Foreskin keratinocyte (primary cell): ENCODE measurements at places on chromosomes 1 and 21. TPM values are rescaled to one million over a fixed set of nuclear protein-coding genes. Genes with fewer than 3 reads are reported as not detected.

The DSCAM gene
- total RNA-seq: 7.6 and 8.5 TPM in 2 replicates

The GPR161 gene
- 20.8 and 23.6 TPM in 2 replicates for total RNA-seq

The CCDC27 gene
- total RNA-seq: not detected in 2 replicates

The KIF17 gene
- 1.5 and 1.8 TPM in 2 replicates for total RNA-seq

The TMEM240 gene
- 0.28 and 0.37 TPM in 2 replicates for total RNA-seq

The BCAR3 gene
- 138 and 139 TPM in 2 replicates for total RNA-seq

The SFT2D2 gene
- 33.6 and 35.6 TPM in 2 replicates for total RNA-seq

The ABL2 gene
- total RNA-seq: 42.2 and 47.3 TPM in 2 replicates

The AZIN2 gene
- total RNA-seq: 2.4 and 4.8 TPM in 2 replicates

The L1TD1 gene
- total RNA-seq: 8.0 and 9.7 TPM in 2 replicates

The SUSD4 gene
- total RNA-seq: 2.4 and 3.0 TPM in 2 replicates

The ACAP3 gene
- total RNA-seq: 26.7 and 33.0 TPM in 2 replicates

The CACNA1S gene
- total RNA-seq: not detected in 2 replicates

The FMOD gene
- 0.28 and 0.54 TPM in 2 replicates for total RNA-seq

The OR2T29 gene
- not detected in 2 replicates for total RNA-seq

The DCST2 gene
- 0.07 and 0.27 TPM in 2 replicates for total RNA-seq

The DISP3 gene
- 0.07 TPM in 1 of 2 replicates, not detected in the other for total RNA-seq

The SIM2 gene
- not detected in 2 replicates for total RNA-seq

- no peak for DNase-seq
These were observed 108.0 kb downstream of the PTPRU start for GRCh38 chr1:29344336-29344735.

DNA sequence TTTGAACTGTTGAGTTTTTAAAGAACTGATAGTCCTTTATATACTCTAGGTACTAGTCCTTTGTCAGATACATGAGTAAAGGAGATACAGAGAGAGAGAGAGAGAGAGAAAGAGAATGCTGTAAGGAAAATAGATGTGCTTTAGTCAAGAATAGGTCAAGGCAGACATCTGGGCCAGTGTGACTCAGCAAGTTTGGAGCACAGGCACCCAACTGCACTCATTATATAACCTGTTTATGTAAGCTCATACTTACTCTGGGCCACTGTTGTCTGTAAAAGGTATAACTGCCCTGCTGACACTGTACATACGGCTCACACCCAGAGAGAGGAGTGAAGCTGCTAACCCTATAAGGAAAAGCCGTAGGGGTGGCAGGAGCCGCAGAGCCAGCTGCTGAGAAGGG, 32.2 kb upstream of the AKT3 start:
- DNase-seq: peak; percentile 39

DNA sequence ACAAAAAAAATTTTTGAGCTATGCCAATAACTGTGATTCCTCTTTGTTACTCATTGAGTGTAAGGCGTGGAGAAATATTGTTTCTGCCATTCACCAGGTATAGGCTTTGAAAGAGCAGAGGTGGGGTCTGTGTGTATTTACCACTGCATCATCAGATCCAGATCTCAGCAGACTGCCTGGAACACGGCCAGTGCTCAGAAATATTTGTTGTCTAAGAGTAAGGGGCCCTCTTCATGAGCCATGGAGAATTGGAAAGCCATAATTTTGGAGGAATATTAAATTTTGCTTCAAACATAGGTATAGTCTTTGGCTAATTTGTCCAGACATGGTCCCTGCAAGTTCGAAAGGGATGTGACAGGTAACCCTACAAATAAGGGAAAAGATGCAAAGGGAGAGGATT, 231.3 kb upstream of the IRF2BP2 start:
- DNase-seq: no peak

DNA sequence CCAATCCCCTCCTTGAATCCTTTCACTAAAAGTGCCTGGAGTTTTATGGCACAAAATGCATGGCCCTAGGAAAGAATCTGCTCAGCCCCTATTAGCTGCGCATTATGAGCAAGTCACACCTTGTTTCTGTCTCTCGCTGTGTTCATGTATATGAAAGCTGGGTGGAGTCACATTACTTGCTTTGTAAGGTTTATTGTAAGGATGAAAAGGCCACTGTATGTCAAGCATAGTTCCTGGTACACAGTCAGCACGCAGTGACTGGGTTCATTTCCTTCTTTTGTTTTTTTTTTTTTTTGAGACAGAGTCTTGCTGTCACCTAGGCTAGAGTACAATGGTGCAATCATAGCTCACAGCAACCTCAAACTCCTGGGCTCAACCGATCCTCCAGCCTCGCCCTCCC, 6.7 kb upstream of the SLC9A1 start:
- DNase-seq: peak; percentile 75

GRCh38 chr1:161943737-161944136, 79.9 kb downstream of the OLFML2B start:
- DNase-seq: no peak

- no peak for DNase-seq
These were observed 13.3 kb upstream of the CPT2 start for GRCh38 chr1:53183095-53183990.

DNA sequence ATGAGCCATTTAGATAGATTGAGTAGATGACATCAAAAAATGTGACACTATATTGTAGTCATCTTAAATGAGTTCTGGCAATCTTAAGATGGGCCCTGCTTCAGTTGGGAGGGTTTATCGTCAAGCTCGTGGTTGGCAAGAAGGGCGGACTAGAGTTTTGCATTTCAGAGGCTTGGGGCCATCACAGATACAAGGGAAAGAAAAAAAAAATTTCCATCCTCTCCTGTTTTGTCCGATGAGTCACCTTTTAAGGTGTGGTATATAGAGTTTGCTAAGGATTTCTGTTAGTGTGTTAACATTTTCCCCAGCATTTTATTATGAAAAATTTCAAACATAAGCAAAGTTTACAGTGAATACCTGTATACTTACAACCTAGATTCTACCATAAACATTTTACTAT, 31.8 kb upstream of the KCNQ4 start:
- DNase-seq: peak; percentile 45

DNA sequence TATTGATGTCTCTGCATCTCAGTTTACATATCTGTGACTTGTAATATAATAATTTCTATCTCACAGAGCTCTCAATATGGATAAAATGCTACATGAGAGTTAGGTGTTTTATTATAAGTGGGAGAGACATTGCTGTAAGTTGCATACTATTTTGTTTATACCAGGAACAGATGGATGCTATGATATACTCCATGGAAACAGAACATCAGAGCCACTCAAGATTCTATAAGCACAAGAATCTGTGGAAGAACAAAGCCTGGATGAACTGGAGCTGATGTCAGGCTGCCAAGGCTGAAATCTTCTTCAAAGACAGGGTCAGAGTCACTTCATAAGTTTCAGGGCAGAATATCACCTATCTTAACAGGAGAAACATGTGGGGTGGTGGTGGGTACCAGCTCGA, 30.2 kb downstream of the DUSP10 start:
- no peak for DNase-seq

DNA sequence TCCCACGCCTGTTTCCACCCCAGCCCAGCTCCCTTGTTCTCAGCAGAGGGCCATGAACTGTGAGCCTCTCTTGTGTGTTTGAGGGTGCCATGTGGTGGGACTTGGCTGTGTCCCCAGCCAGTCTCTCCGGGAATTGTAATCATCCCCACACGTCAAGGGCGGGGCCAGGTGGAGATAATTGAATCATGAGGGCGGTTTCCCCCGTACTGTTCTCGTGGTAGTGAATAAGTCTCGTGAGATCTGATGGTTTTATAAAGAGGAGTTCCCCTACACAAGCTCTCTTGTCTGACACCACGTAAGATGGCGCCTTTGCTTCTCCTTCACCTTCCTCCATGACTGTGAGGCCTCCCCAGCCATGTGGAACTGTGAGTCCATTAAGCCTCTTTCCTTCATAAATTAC, 57.2 kb upstream of the COL6A2 start:
- no peak for DNase-seq

GRCh38 chr1:186291271-186291670, 83.8 kb downstream of the TPR start:
- DNase-seq: no peak

GRCh38 chr1:152110365-152110859, 4.8 kb downstream of the TCHH start:
- DNase-seq: peak; percentile 75

- DNase-seq: no peak
These were observed 2.0 kb upstream of the PERM1 start for GRCh38 chr1:983798-984475.

GRCh38 chr1:168676029-168676812, 52.8 kb downstream of the DPT start:
- DNase-seq: peak; percentile 72

DNA sequence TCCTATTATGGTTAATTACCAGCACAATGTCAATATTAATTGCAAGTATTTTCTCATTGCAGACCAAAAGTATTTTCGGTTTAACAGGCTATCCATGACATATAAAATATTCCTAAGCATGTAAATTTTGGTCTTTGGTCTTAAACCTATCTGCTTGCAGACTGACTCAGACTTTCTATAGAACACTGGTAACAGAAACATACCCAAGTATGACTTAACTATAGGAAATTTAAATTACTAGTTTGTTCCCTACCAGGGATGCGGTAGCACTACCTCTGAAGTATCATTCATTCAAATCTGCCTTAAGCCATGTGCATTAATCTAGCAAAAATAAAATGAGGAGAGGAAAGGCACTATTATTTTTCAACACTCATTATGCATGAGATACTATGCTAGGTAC, 2.9 kb downstream of the TAF1A start:
- no peak for DNase-seq

DNA sequence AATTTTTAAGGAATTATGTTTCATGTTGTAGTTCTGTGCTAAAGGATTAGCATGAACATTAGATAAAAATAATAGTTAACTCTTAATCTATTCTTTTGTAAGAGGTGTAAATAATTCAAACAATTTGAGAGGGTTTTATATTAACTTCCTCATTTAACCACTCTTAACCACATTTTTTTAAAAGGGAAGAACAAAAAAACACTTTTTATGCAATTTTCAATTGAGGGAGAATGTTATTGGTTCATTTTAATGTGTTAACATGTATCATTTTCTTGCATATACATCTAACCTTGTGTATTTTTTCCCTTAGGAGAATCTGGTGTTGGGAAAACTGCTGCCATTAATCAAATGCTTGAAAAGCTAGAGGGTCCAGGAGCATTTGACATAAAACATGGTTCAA, 169.0 kb downstream of the LBR start:
- no peak for DNase-seq

DNA sequence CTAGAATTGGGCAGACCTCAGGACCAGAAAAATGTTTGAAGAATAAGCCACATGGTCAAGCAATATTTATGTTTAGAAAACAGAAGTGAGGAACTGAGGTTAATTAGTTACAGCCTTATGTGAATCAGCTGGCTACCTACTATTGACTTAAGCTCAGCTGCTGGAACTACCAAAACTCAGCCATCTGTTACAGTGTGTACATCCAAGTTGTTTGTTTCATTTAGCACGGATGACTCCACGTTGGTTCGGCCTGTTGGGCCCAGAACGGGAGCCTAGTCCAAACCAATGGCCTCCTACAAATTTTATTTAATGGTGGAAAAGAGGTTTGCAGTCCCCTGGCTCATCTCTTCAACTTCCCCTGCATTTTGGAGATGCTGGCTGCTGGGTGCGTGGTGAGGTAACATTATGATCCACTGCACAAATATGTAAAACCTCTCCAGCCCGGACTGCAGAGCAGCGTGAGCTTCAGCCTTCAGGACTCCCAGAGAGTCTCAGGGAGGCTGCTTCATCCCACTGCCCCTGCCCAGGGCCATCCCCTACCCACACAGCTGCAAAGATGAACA, 143.4 kb downstream of the ZZZ3 start:
- DNase-seq: no peak

DNA sequence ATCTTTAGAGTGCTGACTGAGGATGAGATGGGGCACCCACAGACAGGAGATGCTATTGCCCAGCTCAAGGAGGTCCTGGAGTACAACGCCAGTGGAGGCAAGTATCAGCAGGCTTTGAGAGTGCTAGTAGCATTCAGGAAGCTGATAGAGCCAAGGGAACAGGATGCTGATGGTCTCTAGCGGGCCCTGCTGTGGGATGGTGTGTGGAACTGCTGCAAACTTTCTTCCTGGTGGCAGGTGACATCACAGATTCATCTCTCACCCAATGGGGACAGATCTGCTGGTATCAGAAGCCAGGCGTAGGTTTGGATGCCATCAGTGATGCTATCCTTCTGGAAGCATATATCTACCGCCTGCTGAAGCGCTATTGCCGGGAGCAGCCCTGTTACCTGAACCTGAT, 609.8 kb upstream of the NCAM2 start:
- DNase-seq: no peak

DNA sequence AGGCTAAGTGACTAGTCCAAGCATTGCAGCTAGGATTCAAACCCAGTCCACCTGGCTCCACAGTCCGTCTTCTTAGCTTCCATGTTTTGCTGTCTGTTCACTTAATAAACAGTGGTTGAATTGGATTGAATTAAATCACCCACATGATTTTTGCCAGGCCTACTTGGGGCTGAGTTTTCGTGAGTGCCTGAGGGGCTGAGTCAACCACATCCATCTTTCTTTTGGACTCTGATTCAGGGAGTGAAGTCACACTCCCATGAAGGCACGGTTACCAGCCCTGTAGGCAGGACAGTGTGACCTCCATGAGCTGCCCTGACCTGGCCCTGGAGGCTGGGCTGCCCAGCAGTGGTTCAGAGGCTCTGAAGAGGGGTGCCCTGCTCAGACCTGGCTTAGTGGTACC, 123.7 kb downstream of the ACTL8 start:
- DNase-seq: no peak

- no peak for DNase-seq
These were observed 82.6 kb upstream of the PTGFR start for GRCh38 chr1:78408192-78408591.

DNA sequence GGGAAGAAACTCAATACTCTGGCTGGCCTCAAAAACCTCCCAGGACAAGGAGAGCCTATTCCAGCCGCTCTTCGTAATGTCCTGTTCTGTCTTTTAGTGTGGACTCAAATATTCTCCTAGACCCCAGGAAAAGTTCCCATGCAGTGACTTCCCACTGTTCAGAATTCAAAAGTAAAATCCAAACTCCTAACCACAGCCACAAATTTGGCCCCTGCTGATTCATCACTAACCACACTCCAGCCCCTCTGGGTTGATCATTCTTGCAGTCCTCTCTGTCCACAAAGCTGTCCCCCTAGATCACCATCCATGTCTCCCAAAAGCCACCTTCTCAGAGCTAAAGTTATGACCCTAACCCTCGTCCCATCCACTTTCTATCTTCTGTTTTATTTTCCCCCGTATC, 5.1 kb downstream of the CTNNBIP1 start:
- no peak for DNase-seq

DNA sequence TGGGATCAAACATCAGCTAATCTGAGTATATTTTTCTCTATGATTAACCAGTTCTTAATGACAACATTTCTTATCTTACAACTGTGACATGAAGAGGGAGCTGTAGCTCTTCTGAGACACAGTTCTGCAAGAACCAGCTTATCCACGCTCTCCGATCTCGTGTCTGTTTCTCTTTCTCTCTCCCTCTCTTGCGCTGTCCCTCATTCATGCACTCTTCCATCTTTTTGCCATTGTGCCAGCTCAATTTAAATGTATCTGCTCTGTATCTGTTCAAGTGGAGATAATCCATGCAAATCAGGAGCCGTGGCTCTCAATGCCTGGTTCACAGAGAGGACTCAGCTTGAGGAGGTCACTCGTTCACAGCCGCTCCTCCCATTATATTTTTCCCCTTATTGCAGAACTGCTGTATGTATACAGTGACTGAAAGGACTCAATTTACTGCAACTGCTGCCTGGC, 494.7 kb upstream of the ADGRL2 start:
- DNase-seq: peak; percentile 13
